RCC 7860 (cell line): ENCODE measurements at places on chromosomes 4 and X.
A peak's percentile ranks its signal among the peaks of the same experiment; 100 is the strongest.

- DNase-seq: no peak
Measured at GRCh38 chr4:864456-865120, 38.7 kb upstream of the CPLX1 start.

- no peak for DNase-seq
Measured at GRCh38 chrX:40383360-40383759, 197.4 kb upstream of the ATP6AP2 start.

DNA sequence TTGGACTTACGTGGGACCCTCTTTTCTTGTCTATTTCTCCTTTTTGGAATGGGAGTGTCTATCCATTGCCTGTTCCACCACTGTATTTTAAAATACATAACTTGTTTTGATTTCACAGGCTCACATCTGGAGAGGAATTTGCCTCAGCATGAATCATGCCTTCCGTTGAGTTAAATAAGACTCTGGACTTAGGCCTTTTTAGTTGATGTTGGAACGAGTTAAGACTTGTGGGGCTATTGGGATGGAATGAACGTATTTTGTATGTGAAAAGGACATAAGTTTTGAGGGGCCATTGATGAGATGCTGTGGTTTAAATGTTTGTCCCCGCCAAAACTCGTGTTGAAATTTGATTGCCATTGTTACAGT is 66.2 kb downstream of the BEX3 start:
- DNase-seq: no peak

DNA sequence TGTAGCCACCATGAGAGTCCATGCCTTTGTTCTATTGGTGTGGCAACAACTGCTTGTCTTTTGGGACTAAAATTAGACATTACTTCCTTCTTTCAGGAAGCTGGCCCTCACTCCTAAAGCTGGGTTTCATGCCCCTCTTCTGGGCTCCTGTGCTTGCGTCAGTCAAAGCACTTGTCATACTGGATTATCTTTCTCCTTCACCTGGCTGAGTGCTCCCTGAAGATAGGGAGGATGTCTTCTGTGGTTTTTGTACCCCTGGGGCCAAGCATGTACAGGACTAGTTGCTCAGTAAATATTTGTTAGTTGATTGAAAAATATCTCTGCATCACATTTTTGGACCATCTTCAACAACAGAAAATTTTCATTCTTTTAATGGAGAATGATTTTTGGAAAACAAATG is 26.1 kb upstream of the LONRF3 start:
- no peak for DNase-seq

- DNase-seq: peak; percentile 7
Measured at GRCh38 chrX:154695911-154696675, 42.7 kb upstream of the CTAG2 start.

DNA sequence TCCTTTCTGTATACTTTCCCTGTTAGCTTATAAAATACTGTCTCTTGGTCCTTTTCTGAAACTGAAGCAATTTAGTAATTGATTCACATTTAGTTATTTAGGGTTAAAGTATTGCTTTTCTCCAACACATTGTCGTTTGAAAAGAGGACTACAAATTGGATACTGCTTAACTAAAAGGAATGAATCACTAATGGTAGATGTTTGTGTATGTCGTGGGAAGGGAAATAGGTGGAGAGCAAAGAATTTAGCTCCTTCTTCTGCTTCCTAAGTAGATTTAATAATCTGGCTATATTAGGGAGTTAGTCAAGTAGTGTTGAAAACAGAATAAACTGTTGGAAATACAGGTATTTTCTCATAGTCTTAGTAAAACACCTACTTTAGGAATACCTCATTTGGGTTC is 27.9 kb downstream of the SLAIN2 start:
- DNase-seq: no peak

DNA sequence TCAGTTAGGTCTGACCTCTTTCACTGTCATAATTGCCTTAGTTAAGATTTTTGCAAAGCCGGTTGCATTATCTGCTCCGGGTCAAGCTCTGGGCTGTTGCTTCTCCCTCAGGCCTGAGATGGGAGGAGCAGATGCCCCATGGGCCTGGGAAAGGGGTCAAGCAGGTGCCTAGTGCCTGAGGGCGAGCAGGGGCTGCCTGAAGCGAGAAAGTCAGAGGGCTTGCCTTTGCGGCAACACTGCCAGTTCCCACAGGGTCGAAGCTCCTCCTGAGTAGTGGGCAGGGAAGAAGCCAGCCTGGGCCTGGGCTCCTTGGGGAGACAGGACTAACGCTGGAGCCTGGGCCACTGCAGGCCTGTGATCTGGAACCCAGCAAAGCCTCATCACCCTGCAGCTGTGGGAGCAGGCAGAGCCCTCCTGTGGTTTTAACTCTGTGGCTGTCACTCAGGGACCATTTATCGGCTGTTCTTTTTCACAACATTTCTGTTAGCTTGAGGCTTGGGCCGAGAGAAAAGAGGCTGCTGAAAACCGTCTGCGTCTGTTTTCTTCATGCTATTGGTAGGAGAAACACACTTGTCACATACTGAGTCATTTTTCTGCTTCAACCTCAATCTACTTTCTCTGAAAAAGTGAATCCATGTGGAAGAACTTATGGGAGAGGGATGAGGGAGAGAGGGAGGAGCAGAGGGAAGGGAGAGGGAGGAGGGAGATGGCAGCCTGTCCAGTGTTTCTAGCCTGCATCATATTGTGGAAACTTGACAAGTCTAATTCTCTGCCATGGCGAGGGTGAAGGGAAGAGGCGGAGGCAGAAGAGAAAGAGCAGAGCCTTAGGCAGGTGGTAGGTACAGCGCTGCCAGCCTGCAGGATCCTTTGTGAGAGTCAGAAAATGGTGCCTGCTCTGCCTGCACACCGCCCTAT is 68.4 kb downstream of the RHOH start:
- no peak for DNase-seq

DNA sequence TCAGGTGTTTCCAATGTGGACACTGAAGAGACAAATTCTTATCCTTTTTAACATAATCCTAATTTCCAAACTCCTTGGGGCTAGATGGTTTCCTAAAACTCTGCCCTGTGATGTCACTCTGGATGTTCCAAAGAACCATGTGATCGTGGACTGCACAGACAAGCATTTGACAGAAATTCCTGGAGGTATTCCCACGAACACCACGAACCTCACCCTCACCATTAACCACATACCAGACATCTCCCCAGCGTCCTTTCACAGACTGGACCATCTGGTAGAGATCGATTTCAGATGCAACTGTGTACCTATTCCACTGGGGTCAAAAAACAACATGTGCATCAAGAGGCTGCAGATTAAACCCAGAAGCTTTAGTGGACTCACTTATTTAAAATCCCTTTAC is 18.6 kb downstream of the TLR7 start:
- no peak for DNase-seq
